ENCODE measurements at places on chromosomes 7 and 10.

DNA sequence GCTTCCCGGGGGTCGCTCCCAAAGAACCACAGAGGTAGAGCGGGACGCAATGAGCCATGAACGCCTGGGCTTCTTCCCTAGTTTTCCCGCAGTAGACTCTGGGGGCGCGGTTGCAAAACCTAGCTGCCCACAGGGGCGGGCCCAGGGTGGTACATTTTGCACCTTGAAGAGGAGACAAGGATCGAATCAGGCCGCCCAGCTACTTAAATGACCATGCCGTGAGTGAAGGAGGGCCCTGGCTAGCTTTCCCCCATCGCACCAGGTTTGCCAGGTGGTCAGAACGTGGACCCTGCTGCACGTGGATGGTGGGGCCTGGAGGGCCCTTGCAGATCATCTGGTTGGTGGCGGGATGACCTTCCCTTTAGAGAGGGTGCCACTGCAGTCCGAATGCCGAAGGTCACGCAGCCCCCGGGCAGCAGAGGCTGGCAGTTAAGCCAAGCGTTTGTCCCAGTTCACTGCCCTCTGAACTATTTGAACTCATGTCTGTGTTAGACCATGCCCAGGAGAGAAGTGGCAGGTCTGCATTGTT lies 604 bp upstream of the SHTN1 start:
- DNase-seq: no peak

DNA sequence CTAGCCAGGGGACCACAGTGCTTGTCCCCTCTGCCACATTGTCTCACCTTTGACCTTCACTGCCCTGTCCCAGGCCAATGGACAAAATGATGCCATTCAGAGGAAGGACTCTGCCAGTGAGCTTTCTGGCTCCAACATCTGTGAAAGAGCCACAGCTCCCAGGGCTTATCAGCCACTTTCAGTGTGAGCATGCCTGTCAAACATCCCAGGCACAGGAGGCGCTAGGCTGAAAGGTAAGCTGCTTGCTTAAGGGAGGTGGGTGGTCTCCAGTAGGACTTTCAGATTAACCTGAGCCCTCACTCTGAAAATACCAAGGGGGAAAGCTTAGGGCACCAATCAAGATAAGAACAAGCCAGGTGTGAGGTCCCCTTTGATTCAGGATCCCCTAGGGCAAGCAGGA lies 59.8 kb upstream of the GDF10 start:
- no peak for DNase-seq

GRCh38 chr10:50937230-50937907 lies 51.9 kb upstream of the A1CF start:
- DNase-seq: no peak

GRCh38 chr7:23207021-23207420 lies 25.2 kb downstream of the NUP42 start:
- DNase-seq: no peak

GRCh38 chr7:144818511-144818910 lies 17.3 kb downstream of the TPK1 start:
- DNase-seq: no peak

- DNase-seq: no peak
These were observed 146.3 kb downstream of the TRIL start for GRCh38 chr7:28811701-28812430.

All from left hindlimb (tissue), 1 donor.